ENCODE measurements at places on chromosomes 12 and 14. TPM values are rescaled to one million over a fixed set of nuclear protein-coding genes. Genes with fewer than 3 reads are reported as not detected.

Gene OR10G3
- total RNA-seq: not detected

Gene GDF3
- 0.32 TPM for total RNA-seq

Gene ABCB9
- 5.2 TPM for total RNA-seq

Gene MYH6
- total RNA-seq: 3.4 TPM

Gene TRIM9
- total RNA-seq: 0.32 TPM

All from upper lobe of right lung (tissue), 1 donor.